Fibroblast of skin of right quadriceps (primary cell): ENCODE measurements at places on chromosomes 5 and 9.
A peak's percentile ranks its signal among the peaks of the same experiment; 100 is the strongest.

GRCh38 chr9:5586391-5586802 lies 42.5 kb upstream of the RIC1 start:
- peak; percentile 81 for DNase-seq

GRCh38 chr5:96408210-96408777 lies 24.8 kb downstream of the PCSK1 start:
- DNase-seq = peak; percentile 69

DNA sequence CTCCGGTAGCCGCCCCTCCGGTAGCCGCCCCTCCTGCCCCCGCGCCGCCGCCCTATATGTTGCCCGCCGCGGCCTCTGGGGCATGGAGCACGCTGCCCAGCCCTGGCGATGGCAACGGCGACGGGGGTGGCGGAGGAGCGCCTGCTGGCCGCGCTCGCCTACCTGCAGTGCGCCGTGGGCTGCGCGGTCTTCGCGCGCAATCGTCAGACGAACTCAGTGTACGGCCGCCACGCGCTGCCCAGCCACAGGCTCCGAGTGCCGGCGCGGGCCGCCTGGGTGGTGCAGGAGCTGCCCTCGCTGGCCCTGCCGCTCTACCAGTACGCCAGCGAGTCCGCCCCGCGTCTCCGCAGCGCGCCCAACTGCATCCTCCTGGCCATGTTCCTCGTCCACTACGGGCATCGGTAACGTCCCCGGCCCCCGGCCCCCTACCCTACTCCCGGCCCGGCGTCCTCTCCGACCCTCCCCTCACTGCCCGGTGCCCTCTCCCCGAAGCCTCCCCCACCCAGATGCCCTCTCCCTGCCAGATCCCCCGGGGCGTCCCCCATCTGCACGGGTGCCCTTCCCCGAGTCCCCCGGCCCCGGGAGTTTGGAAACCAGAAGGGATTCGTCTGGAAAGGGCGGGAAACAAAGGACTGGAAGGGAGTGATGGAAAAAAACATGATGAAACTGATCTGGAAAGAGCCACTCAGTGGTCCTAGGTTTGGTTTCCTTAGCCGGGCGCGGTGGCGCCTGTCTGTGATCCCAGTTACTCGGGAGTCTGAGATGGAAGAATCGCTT lies 417 bp downstream of the SRD5A1 start:
- peak; percentile 7 for DNase-seq

DNA sequence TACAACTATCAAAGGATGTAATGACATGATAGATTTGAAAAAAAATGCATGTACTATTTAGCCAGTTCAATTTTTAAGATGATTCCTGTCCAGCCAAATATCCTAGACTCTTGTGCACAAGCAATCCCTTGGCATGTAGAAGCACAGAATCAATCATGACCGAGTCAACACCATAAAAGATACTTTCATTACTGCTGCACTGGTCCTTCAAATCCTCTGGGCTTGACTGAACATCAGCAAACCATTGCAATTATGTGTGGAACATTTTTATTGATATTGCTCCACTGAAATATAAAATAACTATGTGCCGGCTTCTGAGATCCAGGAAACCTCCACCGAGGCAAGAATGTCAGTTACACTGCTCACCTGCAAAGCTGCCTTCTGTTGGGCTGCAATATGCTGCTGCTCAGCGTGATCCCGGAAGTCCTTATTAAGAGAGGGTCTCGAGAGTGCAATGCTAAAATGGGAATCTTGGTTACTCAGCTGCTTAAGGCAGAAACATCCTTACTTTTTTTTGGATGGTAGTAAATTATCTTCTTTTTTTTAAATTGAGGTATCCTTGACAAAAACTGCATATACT lies 28.7 kb downstream of the INIP start:
- DNase-seq = no peak

DNA sequence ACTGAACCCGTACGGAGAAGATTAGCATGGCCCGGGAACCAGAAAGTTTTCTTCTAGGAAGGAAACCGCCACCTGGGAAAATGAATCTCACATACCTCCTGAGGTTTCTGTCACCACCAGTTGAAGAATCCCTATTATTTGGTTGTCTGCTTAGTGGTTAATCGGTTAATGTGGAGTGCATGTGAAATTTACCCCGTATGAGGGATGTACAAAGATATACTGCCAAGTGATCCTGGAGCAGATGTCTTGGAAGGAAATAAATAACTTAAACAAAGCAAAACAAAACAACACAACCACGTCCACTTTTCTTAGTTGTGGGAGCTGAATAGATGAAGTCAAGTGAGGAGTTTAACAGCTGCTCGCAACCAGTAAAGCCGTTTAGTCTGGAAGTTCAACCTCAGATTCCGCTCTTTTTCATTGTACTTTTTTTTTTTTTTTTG lies 3.8 kb downstream of the DMRT2 start:
- no peak for DNase-seq

DNA sequence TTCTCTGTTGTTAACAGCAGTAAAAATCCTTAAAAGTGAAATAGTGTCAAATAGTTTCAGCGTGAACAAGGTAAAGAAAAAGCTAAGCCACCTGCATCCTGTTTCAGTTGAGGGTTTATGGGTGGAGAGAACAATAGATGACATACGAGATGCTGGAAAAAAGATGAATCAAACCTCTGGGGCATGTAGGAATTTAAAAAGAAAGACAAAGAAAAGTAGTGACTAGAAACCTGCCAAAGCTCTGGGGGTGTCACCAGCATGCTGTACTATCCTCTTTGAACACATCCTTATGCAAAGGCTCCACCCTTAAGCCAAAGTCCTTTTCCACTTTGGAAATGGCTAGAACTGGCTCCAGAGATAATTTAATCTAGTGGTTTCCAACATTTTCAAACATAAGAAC lies 22.2 kb downstream of the SCAI start:
- DNase-seq = no peak

DNA sequence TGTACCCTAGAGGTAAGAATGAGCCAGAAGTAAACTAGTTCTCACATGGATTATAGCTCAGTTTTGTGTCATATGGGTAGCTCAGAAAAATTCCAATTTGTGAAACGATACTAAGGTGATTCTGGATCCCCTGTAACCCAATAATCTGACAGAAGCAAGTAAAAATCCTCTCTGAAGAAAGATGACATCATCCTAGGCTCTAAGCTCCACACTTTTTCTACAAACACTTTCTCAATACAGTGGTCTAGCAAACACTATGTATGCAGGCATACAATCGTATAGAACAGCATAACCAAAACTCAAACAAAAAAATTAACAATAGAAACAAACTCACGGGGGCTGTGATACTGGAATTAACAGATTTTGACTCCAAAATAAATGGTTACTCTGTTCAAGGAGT lies 26.7 kb upstream of the ZNF169 start:
- DNase-seq = no peak

DNA sequence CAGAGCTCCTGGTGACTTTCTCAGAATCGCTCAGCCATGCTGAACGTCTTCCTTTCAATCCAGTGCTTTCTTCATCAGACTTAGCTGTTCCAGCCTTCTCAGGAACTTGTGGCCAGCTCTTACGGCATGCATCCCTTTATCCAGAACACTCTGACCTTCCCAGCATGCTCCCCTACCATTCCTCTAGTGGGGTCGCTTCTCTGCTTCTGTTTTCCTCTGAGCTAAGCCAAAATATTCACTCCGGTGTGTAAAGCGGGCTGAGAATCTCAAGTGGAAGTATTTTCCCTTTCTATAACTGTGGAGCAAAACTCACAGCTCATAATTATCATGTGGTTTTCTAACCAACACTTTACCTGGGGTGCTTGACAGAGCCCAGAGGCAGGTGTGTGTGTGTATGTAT lies 6.2 kb downstream of the DCANP1 start:
- no peak for DNase-seq

DNA sequence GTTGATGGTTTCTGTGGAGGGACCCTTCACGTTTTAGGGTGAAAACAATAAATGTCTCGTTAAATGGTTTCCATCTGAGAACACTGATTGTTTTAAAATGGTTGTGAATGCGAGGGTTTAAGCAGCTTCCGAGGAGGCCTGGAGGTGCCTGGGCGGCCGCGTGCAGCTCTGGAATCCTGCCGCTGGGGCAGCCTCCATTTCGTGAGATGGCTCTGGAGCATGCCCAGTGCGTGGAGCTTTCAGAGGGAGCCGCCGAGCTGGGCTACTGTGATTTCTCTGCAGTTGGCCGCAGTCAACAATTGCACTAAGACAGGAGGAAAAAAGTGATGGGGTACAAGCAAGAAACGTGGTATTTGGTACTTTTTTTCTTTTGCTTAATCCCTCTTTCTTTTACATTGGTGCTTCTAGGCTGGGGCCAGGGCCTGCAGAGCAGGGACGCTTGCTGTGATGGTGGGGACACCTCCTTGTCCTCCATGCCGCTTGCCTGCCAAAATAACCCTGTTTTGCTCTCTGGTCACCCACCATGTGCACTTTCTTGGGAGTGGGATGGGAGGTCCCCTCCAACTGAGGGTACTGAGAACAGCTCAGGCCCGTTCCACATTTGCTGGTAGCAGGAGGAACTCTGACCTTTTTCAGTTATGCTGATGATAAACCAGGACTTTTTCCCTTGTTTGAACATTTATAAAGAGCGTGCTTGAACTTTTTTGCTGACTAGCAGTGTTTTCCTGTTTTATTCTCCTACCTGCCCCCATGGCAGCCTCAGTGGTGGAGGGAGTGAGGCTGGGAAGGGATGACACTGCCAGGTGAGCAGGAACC lies 47.1 kb downstream of the EHMT1 start:
- peak; percentile 37 for DNase-seq

GRCh38 chr9:131666029-131666428 lies 73.8 kb downstream of the RAPGEF1 start:
- DNase-seq = no peak

GRCh38 chr5:88671505-88672499 lies 211.2 kb downstream of the MEF2C start:
- no peak for DNase-seq

DNA sequence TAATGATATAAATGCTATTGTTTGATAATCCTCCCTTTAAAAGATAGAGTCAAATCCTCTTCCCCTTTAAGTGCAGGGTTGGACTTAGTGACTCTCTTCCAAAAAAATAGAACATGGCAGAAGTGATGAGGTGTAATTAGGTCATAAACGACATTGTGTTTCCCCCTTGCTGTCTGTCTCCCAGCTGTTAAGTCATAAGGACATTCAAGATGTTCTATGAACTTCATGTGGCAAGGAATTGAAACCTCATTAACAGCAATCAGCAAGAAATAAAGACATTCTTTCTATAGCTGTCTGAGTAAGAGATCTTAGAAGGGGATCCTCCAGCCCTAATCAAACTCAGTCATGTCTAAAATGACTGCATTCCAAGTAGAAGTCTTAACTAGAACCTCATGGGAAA lies 3.3 kb upstream of the SLC25A46 start:
- no peak for DNase-seq

DNA sequence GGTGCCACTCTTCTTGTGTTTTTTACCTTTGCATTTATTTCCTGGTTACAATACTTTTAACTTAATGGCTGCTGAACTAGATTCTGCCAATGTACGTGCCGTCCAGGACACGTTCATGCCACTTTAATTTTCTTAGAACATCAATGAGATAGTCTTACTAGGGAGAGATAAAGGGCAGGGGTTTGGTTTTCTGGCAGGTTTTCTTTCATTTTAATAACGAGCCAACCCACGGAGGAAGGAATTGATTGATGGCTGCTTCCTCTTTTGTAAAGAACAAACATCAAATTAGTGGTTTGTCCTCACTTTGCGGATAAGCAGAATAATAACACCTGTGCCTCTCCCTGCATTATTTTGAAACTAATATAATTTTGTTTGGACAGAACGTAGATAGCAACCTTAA lies 135.7 kb downstream of the DOCK8 start:
- no peak for DNase-seq

- no peak for DNase-seq
These were observed 2.8 kb downstream of the DCAF12 start for GRCh38 chr9:34123682-34124081.

DNA sequence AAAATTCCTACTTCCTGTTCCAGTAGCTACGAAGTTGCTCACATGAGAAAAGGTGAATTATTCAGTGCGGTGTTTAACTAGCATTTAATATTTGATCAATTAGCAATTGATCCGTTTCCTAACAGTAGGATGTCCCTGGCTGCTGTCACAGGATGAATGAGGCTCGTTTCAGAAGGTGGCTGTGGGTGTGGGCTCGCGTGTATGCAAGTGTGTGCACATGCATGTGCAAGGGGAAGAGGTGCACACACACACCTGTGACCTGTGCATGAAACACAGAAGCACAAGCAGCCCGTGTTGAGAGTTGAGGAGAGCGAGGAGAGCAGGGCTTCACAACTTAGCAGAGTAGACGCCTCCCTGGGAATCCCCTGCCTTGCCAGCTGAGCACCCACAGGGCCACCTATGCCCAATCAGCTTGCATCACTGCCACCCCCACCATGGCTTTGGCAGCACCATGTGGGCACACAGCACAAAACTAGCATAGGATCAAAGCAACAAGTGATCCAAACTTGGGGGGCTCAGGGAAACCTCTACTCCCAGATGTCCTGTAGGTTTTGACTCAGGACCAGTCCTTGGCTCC lies 107.2 kb downstream of the C5orf15 start:
- DNase-seq = no peak

GRCh38 chr9:70152350-70152749 lies 106.4 kb upstream of the SMC5 start:
- no peak for DNase-seq

- no peak for DNase-seq
These were observed 3.0 kb upstream of the PCDH1 start for GRCh38 chr5:141880961-141881801.

DNA sequence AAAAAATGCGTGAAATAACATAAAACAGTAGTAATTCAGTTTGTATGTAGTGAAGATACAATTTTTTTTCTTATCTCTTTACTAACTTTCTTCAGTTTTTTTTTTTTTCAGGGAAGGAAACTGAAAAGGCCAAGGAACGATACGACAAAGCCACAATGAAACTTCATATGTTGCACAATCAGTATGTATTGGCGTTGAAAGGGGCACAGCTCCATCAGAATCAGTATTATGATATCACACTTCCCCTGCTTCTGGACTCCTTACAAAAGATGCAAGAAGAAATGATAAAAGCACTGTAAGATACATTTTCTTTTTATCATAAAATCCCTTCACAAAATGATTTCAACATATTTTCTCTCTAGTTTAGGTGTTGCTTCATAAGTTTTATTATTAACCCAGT lies 120.0 kb downstream of the FER start:
- DNase-seq = no peak

DNA sequence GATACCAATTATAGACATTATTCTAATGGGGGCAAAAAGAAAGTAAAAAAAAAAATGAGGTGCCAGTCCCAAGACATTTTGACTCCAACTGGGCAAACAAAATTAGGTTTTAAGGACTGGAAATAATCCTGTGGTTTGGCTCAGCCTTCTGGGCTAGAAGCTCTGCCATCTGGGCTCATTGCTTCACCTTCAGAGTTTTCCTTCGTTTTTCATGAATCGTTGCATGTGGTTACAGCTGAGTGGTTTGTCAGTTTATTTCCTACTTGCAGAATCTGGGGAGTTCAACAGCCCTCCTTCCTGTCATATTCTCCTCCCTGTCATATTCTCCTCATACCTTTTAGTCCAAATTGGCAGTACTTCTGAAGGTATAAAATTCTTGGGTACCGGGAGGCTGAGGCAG lies 12.0 kb downstream of the UGT3A2 start:
- DNase-seq = no peak

DNA sequence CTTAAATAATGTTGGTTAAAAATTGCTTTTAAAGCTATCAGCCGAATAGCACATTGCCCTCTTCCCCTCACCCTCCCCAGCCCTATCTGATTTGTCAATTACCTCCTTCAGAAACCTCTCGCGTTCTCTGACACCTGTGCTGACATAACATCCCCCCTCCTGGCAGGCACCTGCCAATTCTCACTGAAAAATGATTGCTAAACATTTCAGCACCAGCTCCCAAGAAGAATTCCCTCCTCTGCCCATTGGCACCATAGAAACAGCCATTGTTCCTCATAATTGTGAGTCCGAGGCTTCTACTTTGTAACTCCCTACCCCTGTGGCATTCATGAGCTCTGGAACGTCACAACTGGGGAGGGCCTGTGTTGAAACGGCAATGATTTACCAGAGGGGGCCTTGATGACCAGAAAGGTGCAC lies 20.2 kb downstream of the CDH6 start:
- no peak for DNase-seq
